ENCODE measurements at places on chromosomes 5 and 9.

GRCh38 chr5:23385036-23385435 is 122.4 kb upstream of the PRDM9 start:
- no peak for DNase-seq

GRCh38 chr5:62199792-62200716 is 106.0 kb upstream of the KIF2A start:
- DNase-seq: no peak

- DNase-seq: no peak
These were observed 15.9 kb downstream of the ATP6V0E1 start for GRCh38 chr5:172999372-172999973.

GRCh38 chr9:91033797-91034196 is 232.2 kb downstream of the SYK start:
- DNase-seq: peak; percentile 57

DNA sequence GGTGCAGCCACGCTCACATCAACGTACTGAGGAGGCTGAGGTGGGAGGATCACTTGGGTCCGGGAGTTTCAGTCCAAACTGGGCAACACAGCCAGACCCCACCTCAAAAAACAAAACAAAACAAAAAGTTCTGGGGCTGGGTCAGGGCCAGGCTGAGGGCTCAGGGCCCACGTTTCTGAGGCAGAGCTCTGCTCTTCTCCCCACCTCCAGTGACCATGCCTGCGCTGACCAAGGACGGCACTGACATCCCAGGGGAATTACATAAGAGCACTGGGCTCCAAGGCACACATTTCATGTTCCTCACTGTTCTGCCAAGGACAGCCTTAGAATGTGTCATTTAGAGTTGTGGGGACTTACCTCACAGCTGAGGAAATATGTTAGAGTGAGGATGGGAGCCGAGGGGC is 40.4 kb upstream of the TESK1 start:
- DNase-seq: no peak

DNA sequence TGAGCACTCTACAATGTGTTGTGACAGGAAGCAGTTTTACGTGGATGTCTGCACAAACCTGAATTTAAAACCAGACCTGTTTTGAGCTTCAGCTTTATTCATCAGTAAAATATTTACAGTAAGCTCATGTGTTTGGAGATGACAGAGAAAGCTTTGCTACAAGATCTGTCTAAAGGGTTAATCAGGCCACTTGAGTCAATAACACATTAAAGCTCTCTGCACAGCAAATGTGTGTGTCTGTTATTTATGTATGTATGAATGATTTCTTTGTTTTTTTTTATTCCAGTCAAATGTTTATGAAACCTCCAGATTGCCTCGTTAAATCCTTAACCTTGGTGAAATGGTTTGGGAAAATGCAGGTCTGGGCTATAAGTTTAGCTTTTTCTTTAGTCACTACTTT is 77.3 kb upstream of the SREK1 start:
- no peak for DNase-seq

DNA sequence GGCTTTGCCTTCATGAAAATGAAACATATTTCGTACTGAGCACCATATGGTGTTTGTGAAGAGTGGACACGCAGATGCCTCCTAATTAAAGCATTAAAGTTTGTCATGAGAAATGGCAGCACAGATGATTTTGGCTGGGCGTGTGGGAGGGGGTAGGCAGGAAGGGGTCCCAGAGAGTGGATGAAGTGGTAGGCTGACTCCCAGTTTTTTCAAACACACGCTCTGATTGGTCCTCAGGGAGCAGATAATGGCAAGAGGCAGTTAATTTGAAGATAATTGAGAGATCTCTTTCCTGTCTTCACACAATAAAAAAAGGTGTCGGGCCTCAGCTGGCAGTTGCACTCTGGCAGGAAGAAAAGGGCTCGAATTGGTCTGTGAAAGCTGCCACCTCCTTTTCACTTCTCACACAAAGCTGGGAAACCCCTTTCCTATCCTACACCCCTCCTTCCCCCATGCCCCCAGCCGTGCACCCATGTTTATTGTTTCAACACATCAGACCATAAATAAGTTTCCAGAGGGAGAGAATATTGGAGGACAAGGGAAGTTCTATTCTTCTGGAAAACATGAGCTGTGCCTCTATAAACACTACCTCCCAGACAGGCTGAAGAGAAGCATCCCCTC is 429.6 kb downstream of the ARHGEF28 start:
- no peak for DNase-seq

GRCh38 chr5:149228618-149229297 is 42.9 kb upstream of the AFAP1L1 start:
- DNase-seq: no peak

DNA sequence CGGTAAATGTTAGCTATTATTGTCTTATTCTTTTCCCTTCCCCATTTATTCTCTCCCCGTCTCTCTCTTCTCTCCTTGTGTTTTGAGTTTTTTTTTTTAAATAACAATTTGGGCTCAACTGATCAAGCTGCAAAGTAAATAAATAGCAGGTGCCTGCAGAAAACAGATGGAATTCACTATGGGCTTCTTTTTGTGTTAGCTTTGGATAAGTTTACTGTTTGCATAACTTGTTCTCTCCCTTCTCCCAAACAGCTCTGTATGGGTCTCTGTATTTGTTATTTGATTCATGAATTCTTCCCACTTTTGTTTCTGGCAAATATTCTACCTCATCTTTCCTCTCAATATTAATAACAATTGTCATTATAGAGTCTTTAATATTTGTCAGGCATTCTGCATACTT is 111.8 kb upstream of the ASTN2 start:
- DNase-seq: no peak

GRCh38 chr5:174998131-174998730 is 273.8 kb downstream of the MSX2 start:
- DNase-seq: no peak

DNA sequence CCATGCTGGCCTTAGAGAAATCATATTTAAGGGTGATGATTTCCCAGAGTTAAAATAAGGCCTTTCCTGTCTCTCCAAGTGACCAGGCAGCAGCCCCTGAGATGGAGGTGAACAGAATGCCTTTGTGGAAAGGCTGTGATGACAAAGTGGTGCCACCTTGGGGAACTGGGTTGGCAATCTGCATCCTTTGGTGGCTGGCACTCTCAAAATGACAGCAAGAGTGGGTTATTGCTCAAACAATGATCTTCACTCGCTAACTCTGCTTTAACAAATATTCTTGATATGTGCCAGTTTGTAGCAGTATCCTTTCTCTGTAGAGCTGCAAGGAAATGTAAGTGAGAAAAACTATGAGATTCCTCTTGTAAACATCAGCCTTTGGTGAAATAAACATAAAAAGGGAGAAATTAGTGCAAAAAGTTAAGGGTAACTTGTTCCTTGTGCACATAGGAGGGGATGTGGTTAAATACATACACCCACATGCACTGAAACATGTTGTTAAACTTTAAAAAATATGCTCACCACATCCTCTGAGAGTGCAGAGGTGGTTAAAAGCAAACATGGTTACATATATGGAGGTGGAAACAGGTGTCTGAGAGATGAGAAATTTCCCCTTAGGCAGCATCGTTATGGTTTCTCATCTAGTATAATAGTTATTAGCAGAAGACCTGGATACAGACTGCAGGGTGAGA is 373.4 kb upstream of the CTNND2 start:
- DNase-seq: no peak

Measured in germinal center (tissue), 1 donor.